Epithelial cell of esophagus (primary cell): ENCODE measurements at places on chromosomes 7 and 10.
A peak's percentile ranks its signal among the peaks of the same experiment; 100 is the strongest.

DNA sequence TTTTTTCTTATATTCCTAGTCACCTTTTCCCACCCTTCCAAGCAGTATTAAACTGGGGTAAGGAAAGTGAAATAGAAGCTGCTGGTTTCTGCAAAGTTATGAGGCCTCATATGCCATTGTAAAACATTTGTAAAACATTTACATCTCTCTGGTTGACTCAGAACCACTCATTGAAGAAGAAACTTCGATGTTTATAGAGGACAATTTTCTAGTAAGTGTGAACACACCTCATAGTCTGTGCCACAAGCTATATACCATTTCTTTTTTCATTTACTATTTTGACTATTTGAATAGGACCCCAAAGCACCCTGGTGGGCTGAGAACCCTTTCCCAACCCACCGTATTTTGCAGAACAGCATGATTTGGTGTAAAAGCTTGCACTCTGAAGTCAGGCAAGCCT lies 12.9 kb upstream of the ITGB1 start:
- no peak for DNase-seq

- peak; percentile 10 for DNase-seq
Observed at GRCh38 chr7:4416396-4417056, 265.6 kb upstream of the FOXK1 start.

DNA sequence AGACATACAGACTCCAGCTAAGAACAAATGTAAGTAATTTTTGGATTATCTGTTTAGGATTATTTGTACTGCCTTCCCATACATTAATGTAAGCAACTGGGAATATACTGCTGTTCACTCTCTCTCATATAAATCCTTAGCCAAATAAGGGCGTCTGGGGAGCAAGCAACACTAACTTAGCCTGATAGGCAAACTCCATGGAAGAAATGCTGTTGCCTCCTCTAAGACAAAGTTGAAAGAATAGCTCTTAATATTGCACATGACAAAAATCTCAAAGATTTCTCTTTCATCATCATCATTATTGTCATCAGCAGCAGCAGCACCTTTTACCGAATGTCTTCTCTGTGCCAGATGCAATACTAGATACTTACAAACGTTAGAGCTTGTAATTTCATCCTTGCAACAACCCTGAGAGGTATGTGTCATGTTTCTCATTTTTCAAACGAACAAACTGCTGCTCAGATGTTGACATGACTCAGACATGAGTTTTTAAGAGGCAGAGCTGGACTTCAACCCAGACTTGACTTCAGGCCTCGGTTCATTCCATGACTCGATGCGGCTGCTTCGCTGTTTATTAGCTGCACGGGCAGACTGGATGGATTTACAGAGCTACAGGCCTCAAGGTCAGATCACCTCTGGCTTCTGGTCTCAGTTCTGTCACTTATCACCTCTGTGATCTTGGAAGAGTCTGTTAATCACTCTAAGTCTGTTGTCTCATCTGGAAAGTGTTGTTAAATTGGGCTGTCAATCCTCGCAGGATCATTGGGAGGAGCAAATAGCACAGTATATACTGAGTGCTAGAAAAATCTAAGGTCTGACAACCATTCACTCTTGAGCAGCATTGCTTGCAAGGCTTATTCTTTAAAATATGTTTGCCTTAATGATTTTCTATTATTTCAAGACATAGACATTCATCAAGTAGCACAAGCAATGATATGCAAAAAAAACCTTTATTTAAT lies 126.3 kb upstream of the CELF2 start:
- peak; percentile 75 for DNase-seq

GRCh38 chr7:154306036-154306435 lies 253.8 kb downstream of the DPP6 start:
- no peak for DNase-seq

GRCh38 chr7:80128918-80129317 lies 5.7 kb upstream of the GNAI1 start:
- no peak for DNase-seq

DNA sequence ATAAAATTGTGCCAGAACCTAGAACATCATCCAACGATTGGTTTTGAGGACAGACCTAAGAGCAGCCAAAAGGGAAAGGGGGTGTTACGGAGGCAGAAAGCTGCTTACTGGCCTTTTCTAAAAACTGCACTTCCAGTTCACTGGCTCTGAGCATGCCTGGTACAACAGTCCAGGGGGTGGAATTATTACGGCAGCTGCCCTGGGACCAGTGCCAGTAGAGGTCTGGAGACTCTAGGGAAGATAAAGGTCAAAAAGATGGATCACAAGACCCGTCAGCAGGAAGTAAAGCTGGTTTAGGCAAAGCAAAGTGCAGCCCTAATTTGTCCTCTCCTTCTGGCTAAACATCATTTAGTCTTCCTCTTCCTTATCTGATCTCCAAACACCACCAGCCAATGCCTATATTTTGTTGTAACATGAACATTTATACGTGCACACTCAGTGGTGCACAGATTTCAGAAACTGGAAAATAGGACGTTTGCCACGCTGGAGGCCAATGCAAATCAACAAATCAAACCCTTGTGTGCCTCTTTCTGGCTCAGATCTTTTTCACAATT lies 216.4 kb upstream of the DPP6 start:
- no peak for DNase-seq

- DNase-seq: no peak
Observed at GRCh38 chr7:12690041-12690878, 2.8 kb downstream of the ARL4A start.

GRCh38 chr7:29485339-29486190 lies 78.1 kb upstream of the PRR15 start:
- DNase-seq: no peak

DNA sequence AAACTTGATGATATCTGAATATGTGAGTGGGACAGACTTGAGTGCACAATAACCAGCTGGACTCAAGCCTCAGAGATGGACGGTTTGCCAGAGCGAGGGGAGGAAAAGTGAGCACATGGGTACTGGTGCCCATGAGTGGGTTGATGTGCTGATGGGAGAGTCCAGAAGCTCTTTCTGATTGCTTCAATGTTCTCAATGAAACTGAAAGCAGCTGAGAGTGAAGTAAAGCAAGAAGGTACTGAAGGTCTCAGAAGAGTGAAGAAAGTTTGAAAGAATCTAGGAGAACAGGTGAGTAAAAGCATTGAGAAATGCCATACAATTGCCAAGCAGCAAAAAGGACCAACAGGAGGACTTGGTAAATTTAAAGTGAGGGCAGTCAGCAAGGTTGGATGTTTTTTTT lies 28.6 kb downstream of the CTTNBP2 start:
- no peak for DNase-seq

DNA sequence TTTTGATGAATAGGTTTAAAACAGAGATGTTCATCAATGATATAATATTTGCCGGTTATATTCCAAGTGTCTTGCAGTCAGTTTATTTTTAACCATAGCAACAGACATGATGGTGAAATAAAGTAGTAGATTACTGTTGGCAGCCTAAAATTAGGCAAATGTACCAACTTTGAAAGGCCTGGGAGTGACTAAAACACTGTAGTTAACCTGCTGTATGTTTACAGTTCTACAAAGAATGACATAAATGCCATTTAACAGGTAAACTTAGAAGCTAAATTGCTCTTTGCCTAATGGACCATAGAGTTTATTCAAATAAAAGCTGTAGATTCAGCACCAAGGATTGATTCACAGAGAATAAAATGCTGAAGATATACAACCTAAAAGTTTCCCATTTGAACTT lies 64.1 kb downstream of the PHTF2 start:
- no peak for DNase-seq

DNA sequence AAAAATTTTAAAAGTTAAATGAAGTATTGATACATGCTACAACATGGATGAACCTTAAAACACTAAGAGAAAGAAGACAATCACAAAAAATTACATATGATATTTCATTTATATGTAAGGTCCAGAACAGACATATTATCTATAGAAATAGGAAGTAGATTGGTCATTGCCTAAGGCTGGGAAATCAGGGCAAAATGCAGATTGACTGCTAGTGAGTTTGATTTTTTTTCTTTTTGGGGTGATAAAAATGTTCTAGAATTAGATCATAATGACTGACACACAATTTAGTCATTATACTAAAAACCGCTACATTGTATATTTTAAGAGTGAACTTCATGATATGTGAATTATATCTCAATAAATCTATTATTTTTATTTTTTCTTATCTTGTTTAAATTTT lies 88.3 kb downstream of the CPEB3 start:
- no peak for DNase-seq

- DNase-seq: no peak
Observed at GRCh38 chr10:31204090-31204489, 114.9 kb upstream of the ZEB1 start.
